ENCODE measurements at places on chromosomes 13 and 19.

DNA sequence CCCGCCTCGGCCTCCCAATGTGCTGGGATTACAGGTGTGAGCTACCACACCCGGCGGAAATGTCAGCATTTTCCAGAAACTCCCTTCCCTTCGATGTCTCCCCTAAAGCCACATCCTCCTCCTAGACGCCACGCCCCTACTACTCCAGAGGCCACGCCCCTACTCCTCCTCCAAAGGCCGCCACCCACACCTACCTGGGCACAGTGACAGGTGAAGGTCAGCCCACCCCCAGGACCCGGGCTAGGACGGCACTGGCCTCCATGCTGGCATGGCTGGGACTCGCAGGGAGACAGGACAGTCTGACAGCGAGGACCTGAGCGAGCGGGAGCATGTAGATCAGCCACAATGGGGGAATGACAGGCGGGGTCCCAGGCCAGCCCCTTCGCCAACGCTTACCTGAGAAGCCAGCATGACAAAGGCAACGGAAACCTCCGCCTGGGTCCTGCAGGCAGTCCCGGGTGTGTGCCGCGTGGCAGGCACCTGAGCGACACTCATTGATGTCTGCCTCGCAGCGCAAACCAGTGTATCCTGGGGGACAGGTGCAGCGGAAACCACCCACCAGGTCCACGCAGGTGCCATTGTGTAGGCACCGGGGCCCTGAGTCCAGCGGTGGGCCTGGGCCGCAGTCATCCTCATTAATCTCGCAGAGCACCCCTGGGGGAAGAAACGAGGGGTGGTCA lies 22.0 kb downstream of the NOTCH3 start:
- DNase-seq: no peak

DNA sequence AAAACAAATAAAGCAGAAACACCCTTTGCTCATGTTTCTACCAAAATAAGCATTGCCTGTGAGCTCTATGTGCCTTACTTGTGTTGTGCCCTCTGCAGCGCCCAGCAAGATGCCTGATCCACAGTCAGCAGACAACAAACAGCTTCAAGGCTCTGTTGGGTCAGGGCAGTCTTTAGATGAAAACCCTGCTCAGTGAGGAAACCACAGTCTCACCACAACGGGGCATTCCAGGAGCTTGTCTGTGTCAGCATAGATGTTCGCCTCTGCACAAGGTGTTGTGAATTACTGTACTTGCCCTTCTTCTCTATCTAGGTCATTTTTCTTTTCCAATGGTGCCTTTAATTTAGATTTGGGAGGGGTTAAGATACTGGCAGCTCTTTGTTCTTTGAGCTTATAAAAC lies 251.9 kb downstream of the COL4A1 start:
- DNase-seq: no peak

GRCh38 chr19:57665261-57665806 lies 3.4 kb upstream of the ZSCAN4 start:
- DNase-seq: no peak

DNA sequence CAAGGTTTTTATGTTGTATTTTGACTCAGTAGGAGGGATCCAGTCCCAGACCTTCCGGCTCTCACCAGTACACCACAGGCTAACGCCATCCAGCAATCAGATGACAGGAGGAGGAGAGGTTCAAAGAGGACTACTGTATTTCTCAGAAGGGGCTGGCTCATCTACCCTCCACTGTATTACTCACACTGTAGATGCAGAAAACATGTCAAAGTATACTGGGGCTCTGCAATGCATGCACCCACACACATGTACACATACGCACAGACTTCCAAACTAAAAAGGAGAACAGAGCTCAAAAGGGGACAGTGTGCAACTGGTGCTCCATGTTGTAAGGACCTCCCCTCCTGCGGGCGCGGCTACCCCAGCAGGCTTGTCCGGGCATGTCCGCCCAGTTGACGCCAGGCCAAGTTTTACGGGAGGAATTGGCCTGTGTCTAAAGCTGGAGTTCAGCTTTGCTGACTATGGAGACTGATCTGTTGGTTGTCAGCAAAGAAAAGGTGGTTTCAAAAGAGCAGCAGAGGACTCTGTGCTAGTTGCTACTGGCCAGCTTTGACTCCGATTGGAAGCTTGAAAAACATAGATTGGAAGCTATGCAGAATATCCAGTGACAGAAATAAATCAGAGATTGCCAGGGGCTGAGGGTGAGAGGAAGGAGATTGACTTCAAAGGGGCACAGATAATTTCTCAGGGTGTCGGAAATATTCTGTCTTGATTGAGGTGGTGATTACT lies 314.2 kb downstream of the DLEU7 start:
- peak; percentile 88 for DNase-seq

- DNase-seq: no peak
Observed at GRCh38 chr13:72889495-72889894, 107.6 kb downstream of the PIBF1 start.

DNA sequence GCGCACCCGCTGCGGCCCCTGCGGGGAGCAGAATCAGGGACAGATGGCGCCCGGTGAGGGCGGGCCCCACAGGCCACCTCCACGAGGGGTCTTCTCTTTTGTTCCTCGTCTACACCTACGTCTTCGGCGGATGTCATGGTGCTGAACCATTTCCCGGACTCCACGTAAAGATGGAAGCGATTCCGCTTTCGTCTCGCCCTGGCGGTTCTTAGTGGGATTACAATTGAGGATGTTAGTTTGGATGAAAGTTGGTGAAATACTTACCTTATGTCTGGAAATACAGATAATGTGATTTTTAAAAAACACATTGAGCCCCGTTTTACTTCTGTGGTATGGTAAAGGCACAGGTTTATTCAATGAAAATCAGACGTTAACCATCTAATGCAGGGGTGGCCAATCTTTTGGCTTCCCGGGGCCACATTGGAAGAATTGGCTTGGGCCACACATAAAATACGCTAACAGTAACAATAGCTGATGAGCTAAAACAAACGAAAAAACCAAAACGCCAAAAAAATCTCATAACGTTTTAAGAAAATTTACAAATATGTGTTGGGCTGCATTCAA lies 1.4 kb upstream of the ZMYM5 start:
- no peak for DNase-seq

DNA sequence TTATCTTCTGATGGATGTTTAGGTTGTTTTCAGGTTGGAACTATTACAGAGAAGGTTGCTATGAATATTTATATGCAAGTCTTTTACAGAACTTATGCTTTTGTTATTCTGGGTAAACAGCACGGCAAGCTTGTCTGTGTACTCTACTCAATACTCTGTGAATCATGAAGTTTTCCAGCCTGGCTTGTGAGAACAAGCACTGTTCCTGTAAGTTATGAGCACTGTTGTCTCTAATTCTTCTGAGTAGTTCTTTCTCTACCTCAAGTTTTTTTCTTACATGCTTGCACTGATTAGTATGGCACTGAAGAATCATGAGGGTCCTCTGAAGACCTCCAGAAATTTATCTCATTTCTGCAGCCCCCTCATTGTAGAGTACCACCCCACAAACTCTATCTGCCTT lies 496.9 kb downstream of the KCTD12 start:
- DNase-seq: no peak

GRCh38 chr13:113297370-113298042 lies 467 bp downstream of the LAMP1 start:
- DNase-seq: no peak

- DNase-seq: no peak
Observed at GRCh38 chr13:110001670-110002275, 215.4 kb upstream of the IRS2 start.

DNA sequence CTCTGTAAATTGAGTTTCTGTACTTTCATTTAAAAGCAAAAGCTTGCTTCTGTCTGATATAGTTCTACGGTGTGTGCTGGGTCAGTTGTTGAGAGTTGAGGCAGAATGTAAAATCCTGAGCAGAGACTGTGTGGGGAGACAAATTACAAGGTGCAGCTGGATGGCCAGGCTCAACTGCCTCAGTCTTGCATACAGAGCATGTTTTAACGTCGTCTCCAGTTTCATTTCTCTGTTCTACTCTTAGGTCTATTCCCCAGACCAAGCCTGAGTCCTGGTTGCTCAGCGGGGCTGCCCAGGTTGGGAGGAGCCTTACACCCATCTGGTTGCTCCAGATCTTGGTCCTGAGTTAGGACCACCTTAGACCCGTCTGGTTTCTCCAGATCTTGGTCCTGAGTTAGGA lies 54.4 kb upstream of the MEDAG start:
- DNase-seq: no peak

GRCh38 chr13:28575200-28575599 lies 80.3 kb upstream of the FLT1 start:
- DNase-seq: no peak

- no peak for DNase-seq
Observed at GRCh38 chr19:51461723-51462161, 3.5 kb upstream of the SIGLEC8 start.

GRCh38 chr13:78185700-78186099 lies 267.1 kb upstream of the EDNRB start:
- no peak for DNase-seq

GRCh38 chr19:681029-682019 lies 5.1 kb downstream of the FSTL3 start:
- peak; percentile 40 for DNase-seq

GRCh38 chr13:24649688-24650043 lies 30.5 kb upstream of the ATP12A start:
- DNase-seq: no peak

DNA sequence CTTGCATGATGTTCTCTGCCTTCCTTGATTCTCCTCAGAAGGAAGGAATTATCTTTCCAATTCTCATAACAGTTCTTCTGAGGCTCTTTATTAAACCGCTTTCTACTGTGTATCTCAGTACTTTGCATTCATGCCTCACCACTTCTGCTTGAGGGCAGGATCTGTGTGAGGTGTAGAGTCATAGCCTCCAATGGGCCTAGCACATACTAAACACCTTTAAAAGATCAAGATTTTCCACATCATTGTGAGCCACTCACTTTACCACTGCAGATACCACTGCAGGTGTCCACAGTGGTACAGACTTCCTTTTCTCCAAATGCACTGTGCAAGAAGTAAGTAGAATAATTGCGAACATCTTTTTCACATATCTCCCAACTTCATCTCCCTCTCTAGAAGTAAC lies 76.7 kb downstream of the NDFIP2 start:
- DNase-seq: no peak

GRCh38 chr13:26942184-26942583 lies 181.6 kb upstream of the GPR12 start:
- DNase-seq: no peak

DNA sequence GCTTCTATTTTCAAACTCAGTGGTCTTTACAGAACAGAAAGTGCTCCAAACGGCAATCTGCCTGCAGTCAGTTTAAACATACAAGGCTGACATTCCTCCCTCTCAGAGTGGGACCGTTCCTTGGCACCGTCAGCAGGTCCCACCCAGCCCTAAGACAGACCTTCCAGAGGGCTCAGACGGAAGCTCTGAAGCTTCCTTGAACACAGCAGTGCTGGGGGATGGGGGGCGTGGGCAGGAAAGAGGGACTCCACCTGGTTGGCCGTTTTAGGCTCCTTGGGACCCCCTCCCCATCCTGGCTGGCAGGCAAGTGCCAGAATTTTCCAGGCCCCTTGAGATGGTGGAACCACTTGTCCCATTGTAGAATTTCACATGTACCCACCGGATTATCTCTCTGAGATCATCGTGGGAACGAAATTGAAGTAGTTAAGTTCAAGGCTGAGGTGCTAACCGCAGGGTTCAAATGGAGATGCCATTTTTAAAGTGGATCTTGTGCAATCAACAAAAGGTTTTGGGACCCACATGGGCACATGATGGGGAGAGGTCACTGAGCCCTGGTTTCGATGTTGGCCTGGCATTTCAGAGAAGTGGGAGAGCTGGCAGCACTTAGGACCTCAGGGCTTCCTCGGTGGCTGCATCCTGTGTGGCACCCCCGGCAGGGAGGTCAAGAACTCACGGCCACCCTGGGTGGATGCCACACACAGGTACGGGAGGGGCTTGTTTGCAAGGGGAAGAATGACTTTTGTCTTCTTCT lies 46.2 kb downstream of the KLF2 start:
- no peak for DNase-seq

GRCh38 chr19:54439174-54439851 lies 9.7 kb upstream of the LENG8 start:
- no peak for DNase-seq

GRCh38 chr13:72864142-72865011 lies 82.4 kb downstream of the PIBF1 start:
- peak; percentile 29 for DNase-seq

DNA sequence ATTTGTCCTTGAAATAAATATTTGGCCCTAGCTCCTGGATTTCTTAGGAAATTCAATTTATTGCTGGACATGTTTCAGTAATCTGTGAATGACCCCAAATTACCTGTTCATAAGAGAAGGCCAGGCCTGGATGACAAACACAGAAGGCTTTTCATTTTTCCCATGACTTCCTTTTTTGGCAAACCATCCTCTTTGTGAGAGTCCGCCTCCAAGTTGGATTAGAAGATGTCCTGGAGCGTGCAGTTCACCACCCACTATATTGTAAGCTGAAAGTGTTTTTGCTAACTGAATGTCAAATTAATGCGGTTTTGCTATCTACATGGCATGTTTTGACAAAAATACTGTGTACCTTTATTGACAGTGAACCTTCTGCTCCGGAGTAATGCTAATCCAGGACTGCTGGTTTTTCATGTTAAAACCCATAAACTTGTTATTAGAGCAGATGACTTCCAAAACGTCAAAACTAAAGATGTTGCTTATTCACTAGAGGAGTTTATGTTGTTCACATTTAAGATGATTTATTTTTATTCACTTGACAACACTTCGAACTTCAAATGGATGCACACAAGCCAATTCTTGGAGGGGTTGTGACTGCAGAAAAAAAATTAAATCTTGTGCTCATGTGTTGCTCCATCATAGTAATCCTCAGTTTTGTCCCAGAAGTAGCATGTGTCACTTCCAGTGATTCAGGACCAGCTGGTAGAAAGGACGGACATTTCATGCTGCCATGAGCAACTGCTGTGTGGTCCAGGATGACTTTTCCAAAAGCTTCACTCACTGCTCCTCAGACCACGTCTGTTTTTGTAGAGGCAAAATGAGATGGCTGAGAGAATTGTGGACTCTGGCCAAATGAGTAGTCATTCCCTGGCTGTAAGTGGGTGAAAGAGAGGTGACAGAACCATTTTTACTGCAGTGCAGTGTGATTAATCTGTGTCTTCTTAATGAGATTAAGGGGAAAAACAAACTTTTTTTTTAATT lies 71.0 kb downstream of the ITGBL1 start:
- DNase-seq: no peak

DNA sequence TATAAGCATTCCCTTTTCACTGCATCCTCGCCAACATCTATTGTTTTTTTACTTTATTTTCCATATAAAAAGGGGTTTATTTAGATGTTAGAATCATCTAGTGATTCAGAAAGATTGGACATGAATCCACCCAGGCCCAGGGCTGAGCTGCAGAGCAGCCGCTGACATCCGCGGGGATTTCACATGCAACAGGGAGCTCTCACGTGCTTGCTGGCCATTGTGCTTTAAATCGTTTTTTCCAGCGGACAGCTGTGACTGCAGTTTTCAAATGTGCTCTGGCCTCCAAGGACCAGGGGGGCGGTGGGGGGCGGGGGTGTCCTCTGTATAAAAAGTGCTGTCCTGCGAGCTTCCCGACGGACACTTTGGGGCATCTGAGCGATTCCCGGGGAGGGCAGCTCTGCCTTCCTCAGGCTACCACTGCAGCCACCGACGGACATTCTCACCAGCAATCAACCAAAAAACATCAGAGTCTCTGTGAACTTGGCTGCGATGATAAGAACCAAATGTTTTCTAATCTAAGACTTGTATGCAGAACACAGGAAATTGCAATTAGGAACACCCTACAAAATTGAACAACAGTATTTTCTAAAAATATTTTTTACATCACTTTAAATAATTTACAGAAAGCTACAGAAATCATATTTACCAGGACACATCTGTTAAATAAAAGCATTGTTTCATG lies 12.6 kb downstream of the RB1 start:
- no peak for DNase-seq

- no peak for DNase-seq
Observed at GRCh38 chr13:98981369-98982080, 3.7 kb upstream of the DOCK9 start.

All from AG09309 (cell line).